Choroid plexus epithelial cell (primary cell): ENCODE measurements at places on chromosomes 1 and 21.

- DNase-seq = no peak
Observed at GRCh38 chr1:113282008-113282892, 108.1 kb upstream of the MAGI3 start.

DNA sequence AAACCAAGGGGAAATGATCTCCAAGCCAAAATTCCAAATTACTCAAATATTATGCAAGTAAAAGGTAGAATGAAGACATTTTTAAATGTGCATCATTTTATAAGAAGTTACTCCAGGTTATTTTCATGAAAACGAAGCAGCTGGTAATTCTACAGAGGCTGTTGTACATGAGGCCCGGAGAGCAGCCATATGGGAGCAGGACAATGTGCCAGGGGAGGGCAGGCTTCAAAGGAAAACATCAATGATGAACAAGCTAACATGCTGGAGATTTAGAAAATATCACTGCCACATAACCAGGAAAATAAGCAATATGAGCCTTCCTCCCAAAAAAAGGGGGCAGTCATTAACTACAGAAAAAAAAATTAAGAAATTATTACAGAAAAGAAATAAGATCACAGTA lies 109.1 kb downstream of the TIAM1 start:
- DNase-seq = no peak

GRCh38 chr1:185059950-185060571 lies 14.7 kb downstream of the RNF2 start:
- DNase-seq = no peak

DNA sequence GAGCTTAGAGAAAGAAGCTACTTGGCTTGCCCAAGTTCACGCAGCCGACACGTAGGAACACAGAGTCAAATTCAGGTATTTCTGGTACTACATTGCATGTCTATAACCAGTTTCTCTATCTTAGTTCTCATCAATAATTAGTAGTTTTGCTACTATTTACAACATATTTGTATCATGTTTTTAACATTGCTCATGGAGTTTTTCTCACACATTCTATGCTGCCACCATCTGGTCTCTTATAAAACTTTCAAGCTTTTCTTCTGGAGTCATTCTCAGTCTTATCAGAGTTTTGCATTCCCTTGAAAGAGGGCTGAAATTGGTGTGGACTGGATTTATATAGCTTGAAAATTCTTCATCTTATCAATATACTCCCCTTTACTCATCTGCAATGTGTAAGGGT lies 118.8 kb upstream of the PALMD start:
- peak; percentile 60 for DNase-seq

DNA sequence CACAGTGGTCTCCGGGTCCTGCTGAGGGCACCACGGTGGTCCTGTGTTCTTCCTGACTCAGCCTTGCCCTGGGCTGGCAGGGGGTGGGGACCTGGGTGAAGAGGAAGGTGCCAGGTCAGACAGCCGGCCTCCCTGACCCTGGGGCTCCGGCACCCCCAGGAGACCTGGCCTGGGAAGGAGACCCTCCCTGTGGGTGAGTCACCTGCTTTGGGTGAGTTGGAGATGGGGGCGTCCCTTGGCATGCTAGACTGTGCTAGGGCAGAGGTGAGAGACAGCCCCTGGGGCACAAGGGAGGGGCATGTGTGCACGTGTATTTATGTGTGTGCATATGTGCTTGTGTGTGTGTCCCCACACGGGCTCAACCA lies 23.4 kb downstream of the SPSB1 start:
- DNase-seq = peak; percentile 27

DNA sequence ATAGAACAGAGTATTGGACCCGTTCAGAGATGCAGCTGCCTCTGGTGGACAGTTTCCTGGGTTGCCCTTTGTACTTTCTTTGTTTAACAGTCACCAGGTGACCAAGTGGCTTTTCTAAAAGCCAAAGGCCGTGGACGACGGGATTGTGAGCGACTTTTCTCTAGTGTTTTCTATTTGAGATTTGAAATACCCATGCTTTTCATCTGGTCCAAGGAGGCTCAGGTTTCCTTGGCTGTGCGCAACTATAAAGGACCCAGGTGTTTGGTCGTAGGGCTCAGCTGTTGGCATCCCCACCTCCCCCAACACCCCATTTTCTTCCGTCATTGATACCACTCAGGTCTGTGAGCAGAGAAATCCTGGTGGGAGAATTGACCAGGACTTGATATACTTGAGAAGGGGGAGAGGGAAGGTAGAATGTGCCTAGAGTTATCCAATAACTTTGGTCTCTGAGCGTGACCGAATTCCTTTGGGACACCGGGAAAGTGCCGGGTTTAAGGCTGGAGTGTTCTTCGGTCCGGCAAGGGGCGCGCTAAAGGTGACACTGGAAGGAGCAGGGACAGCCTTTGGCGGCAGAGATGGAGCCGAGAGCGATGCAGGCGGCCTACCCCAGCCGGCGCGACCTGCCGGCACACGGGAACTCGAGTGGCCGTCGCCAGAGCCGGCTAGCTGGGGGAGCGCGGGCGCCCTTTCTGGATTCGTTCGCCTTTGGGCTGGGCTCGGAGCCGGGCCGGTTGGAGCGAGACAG lies 83.4 kb upstream of the BMP8A start:
- no peak for DNase-seq

- DNase-seq = peak; percentile 73
Observed at GRCh38 chr1:39360731-39361130, 130.7 kb upstream of the BMP8A start.

- no peak for DNase-seq
Observed at GRCh38 chr1:9688599-9688998, 37.1 kb downstream of the PIK3CD start.

GRCh38 chr1:73475316-73475870 lies 722.6 kb downstream of the LRRIQ3 start:
- no peak for DNase-seq
